Right atrium auricular region (tissue), 2 donors: ENCODE measurements at places on chromosomes 4 and X.

DNA sequence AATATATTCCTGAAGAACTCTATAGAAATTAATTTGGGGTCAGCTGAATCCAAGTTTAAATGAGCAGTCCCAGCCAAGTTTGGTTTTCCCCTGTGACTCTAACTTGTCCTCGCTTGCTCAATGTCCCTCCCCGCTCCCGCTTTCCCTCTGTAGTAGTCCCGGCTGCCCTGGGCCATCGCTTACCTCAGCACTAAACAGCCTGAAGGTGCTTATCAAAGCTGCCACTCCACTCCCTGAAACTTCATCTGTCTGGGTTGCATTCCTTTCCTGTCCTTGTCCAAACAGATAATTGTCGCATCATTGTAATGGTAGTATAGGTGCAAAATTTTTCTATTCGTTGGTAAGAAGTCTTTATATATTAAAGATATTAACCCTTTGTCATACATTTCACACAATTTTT lies 12.8 kb downstream of the SLC25A43 start:
- H3K4me3 ChIP-seq, result no peak overlapping the region
- DNase-seq, result no peak
- no peak overlapping the region for H3K27ac ChIP-seq
- no peaks in the 10 kb centered on the region for H3K36me3 ChIP-seq
- no peaks in the 10 kb centered on the region for H3K27me3 ChIP-seq

GRCh38 chrX:121570072-121570841 lies 522.8 kb downstream of the GLUD2 start:
- H3K27me3 ChIP-seq, result no peaks in the 10 kb centered on the region
- no peak overlapping the region for H3K27ac ChIP-seq
- no peaks in the 10 kb centered on the region for H3K36me3 ChIP-seq
- H3K4me1 ChIP-seq, result no peaks in the 10 kb centered on the region
- no peak for DNase-seq

DNA sequence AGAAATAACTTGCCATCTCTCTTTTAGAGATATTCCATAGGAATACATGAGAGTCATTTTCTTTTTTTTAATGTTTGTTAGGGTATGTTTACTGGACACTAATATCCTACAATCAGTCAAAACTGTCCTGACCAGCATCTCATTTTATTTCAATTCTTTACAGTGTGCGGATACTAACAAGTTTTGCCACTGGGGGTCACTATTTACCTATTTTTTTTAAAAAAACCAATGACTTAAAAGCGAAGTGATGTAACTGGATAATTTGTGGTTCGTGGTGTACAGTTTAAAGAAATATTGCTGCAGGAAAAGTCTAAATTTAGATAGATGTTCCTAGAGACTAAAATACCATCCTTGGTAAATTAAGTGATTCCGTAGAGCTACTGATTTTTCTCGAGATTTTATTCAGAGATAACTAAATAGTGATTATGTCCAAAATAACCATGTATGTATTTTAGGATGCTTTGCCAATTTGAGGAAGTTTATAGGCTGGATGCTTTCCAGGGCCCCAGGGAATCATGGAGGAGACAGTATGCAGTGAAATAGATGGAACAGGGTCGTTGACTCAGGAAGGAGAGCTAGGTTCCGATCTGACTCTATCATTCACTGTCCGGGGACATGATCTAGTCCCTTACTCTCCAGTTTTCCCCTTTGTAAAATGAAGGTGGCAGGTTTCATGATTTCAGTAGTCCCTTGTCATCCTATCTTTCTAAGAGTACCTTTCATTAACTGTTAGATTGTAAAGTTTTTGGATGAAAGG lies 34.0 kb upstream of the GNPDA2 start:
- H3K4me3 ChIP-seq, result no peak overlapping the region
- no peaks in the 10 kb centered on the region for H3K27me3 ChIP-seq
- H3K36me3 ChIP-seq, result no peaks in the 10 kb centered on the region
- H3K27ac ChIP-seq, result no peak overlapping the region

- no peaks in the 10 kb centered on the region for H3K4me1 ChIP-seq
- H3K36me3 ChIP-seq, result no peaks in the 10 kb centered on the region
- no peak overlapping the region for H3K4me3 ChIP-seq
- no peaks in the 10 kb centered on the region for H3K27me3 ChIP-seq
Observed at GRCh38 chrX:122220644-122221373, 963.3 kb upstream of the GRIA3 start.

DNA sequence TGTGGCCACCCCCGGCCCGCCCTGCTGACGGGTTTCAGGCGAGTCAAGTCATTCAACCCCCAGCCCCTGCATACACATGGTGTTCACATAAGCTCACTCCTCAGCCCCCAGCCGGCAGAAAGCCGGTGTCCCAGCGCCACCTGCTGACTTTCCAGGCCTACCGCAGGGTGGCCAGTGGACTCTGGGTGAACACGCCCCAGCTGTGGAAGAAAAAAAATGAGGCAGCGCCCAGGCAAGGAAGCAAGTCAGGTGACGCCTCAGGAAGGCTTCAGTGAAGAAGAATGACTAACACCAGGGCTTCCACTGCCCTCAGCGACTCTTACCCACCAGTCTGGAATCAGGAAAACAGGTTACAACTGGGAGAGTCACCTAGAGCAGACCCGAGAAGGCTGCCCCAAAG lies 15.8 kb downstream of the BCAP31 start:
- H3K4me3 ChIP-seq, result no peak overlapping the region
- DNase-seq, result peak; percentile 70
- H3K27me3 ChIP-seq, result no peaks in the 10 kb centered on the region
- H3K4me1 ChIP-seq, result no peaks in the 10 kb centered on the region
- H3K36me3 ChIP-seq, result no peaks in the 10 kb centered on the region

DNA sequence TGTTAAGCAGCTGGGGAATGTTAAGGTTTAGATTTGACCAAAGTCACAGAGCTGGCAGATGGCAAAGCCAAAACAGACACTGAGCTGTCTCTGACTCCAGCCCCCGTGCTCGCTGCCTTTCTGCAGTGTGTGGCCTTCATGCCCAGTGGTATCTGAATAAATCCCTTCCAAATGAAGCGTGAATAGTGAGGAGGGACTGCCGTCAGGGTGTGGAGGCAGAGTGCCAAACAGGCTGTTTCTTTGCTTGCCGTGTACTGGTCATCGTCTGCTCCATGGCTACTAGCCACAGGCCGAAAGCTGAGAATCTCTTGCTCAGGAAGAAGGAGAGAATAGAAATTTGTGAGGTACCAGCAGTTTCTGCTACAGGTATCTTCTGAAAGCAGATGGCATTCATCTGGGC lies 19.7 kb downstream of the PRIMPOL start:
- no peak overlapping the region for H3K4me3 ChIP-seq
- peaks cover 26% of the 10 kb centered on the region for H3K36me3 ChIP-seq
- no peak for DNase-seq
- H3K4me1 ChIP-seq, result no peaks in the 10 kb centered on the region
- no peaks in the 10 kb centered on the region for H3K27me3 ChIP-seq
- no peak overlapping the region for H3K27ac ChIP-seq

GRCh38 chr4:90572996-90573395 lies 445.8 kb downstream of the CCSER1 start:
- H3K4me1 ChIP-seq, result no peaks in the 10 kb centered on the region
- no peak for DNase-seq
- no peak overlapping the region for H3K27ac ChIP-seq
- H3K4me3 ChIP-seq, result no peak overlapping the region
- H3K36me3 ChIP-seq, result no peaks in the 10 kb centered on the region
- no peaks in the 10 kb centered on the region for H3K27me3 ChIP-seq
